Stimulated activated naive CD8-positive, alpha-beta T cell treated with anti-CD3 and anti-CD28 coated beads, Interleukin-15, Interleukin-2, amounts not matched to agents 100 U/mL and 50 U/mL, for 24 hours (primary cell): ENCODE measurements at places on chromosomes 12 and 14.

DNA sequence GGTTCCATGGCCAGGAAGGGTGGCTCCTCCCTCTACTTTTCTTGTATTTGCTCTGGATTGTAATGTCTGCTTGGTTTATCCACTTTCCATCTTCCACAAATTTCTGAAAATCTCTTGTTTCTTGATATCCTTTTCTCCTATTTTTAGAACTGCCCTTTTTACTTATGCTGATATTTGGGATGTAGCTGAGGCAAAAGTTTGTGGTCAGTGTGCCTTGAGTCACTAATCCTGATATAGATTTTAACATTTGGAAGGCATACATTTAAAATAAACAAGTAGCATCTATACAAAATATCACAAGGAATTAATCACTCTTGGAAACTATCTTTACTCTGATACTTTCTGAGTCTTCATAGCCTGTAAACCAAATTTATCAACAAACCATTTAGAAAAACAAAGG lies 11.0 kb downstream of the GRIP1 start:
- no peak for DNase-seq

DNA sequence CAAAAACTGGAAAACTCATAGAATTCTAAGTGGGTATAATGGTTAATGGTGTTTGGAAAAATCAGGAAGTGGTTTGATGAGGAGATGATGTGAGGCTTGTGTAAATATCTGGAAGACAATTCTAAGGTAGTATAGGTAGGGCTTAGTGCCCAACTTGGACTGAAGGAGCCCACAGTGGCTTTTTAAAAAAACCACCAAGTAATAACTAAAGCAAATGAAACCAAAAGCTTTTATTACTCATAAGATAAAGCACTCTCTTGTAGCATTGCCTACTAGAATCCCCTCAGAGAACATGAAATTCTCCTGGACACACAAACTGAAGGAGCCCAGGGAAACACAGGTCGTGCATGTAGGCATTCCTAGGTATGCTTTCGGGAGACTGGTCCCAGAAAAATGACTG lies 324.5 kb downstream of the NELL2 start:
- DNase-seq = no peak

- DNase-seq = no peak
These were observed 4.9 kb downstream of the GALNT6 start for GRCh38 chr12:51386351-51386750.

GRCh38 chr14:79581912-79582576 lies 629.3 kb downstream of the DIO2 start:
- no peak for DNase-seq

DNA sequence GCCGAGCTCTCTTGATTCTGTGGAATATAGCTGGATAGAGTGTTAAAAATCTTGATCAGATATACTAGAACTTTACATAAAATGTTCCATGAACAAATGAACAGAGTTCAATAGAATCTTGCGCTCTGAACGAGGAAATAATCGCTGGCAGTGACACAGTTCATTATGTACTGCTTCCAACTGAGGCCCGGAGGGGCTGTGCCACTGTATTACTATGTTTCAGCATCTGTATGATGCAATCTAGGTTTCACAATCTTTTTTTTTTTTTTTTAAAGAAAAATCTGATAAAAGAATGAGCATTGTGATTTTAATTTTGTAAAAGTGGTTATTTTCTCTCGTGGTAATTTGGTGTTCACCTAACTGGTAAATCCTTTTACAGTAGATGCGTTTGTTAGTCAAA lies 77.2 kb downstream of the FERMT2 start:
- DNase-seq = no peak

DNA sequence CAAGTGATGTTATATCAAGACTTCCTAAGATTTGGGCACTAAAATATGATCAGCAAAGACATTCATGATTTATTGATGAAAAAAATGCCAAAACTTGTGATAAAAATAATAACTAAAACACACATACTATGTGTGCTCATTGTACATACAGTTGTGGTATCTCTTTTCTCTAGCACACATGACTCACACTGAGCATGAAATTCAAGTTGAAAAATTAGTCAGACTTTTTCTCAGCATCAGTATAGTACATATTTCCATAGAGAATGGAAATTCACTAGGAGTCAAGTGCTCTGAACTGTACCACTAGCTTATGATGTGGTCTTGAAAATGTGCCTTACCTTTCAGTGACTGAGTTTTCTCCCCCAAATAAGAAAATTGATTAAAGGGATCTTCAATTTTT lies 471.8 kb upstream of the FLRT2 start:
- no peak for DNase-seq

DNA sequence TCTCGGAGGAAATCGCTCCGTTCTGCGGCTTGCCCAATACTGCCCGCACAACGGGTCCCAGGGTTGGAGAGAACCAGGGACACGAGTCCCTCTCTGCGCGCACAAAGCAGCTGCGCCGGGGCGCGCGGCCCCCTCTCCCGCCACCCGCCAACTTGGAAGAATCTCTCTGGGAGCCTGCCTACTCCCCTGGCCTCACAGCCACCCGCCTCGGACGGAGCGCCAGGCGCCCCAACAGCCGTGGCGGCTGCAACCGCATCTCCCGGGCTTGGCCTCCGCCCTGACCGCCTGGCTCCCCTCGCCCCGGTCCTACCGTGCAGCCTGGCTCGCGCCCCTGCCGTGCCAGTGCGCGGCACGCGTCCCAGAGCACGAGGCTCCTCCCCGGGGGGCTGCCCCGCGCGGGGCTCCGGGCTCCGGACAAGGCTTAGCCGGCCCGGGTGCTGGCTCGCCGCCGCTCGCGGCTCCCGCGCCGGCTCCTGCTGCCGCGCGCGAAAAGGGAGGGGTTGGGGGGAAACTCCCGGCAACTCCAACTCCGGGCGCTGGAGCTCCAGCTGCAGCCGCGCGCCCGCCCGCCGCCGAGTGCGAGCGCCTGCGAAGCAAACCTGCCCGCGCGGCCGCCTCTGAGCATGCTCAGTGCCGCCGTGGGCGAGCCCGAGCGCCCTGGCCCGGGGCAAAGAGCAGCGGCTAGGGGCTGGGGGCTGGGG lies at the start of gene STXBP6:
TSS of gene STXBP6 (minus strand) at position 580 of the 701 bp plus-strand sequence. CDS start 75,329 bp downstream, outside the sequence.
- DNase-seq = peak; percentile 33

- DNase-seq = peak; percentile 15
These were observed 19.4 kb upstream of the A2M start for GRCh38 chr12:9134981-9135628.

DNA sequence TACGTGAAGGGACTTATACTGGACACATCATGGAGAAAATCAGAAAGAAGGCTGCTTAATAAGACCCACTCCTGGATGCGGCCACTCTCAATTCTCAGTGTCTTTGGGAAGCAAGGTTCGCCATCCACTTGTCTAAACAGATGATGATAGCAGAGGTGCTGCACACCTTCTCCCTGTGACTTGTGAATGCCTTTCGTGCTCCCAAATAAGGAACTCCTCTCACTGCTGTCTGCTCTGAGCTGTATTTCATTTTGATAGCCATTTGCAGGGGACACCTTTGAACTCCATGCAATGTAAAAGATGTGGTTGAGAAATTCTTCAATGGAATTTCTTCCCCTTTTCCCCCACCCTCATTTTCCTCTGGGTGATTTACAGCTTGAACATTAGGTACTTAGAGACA lies 11.6 kb downstream of the RMST start:
- DNase-seq = no peak

DNA sequence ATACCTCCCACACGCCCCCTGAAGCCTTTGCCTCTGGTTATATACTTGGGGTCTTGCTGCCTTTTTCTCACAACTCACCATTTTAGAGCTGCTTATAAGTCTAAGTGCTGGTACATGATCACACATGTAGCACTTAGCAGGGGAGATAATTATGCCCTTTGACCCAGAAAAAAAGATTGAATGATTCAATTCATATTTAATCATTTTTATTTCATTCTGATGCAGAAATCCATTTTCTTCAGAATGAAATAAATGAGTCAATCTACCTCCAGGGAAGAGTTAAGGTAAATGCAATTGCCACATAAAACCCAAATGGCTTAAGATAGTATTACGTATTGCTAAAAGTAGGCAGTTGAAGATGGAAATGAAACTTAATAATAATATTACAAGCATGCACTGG lies 414.6 kb upstream of the PRICKLE1 start:
- DNase-seq = no peak

DNA sequence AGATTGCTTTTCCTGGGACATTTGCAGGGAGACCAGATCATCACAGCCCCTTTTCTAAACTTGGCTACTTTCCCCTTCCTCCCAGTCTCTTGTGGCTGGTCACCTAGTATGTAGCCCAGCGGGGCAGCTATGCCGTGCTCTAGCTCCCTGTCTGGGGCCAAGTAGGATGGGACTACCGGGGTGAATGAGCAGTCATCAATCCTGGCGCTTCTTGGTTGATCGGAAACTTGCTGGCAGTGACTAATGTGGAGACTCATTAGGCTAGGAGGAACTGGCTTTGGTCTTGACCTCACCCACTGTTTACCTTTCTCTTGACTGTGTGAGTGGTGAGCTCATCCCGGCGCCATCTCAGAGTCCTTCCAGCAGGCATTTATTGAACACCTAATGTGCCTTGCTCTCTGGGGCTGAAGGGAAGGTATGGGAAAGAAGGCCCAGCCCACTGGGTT lies 15.9 kb downstream of the PLEKHG3 start:
- DNase-seq = no peak

DNA sequence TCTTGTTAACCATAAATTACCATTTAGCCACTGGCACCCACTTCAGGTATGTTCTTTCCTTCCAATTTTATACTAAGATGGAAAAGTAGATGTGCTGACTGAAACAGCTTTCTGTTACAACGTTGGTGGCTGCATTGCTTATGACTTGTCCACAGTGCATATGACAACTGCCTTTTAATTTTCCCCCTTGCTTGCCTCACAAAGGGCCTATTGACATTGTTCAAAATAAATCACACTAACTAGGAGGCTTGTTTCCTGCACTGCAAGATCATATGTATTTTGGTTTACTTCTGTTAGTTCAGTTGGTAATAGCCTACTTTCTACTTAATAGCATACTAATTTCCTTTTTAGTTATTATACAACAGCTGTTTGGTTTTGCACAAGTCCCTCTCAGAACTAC lies 55.4 kb downstream of the SCAF11 start:
- DNase-seq = no peak

DNA sequence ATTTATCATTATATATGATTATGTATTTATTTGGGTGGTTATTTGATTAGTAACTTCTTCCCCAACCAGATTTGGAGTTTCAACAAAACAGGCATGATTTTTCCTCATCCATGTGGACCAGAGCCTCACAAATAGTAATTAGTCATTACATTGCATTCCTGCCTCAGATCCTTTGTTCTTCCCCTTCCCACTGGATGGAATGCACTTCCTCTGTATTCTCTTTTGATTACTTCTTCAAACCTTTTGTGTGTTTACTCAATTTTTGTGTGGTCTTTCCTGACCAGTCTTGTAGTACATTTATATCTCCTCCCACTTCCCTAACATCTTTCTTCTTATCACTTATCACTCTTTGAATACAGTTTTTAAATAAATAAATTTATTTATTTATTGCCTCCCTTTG lies 15.5 kb downstream of the SYT1 start:
- no peak for DNase-seq

DNA sequence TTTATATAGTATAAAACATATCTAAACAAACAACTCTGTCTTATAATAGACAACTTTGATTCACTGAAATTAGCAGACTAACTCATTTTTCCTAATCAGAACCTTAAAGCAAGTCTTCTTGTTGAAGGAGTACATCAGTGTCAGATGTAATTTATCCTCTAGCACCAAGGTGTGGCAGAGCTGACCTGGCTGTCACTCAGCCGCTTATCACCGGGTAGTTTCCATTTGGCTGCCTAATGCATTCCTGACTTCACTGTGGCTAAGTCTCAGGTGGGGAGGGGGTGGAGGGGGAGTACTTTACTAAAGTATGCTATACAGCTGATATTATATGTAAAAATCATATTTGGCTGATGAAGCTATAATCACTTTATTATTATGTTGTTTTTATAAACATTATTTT lies 339.9 kb upstream of the RGS6 start:
- DNase-seq = no peak

DNA sequence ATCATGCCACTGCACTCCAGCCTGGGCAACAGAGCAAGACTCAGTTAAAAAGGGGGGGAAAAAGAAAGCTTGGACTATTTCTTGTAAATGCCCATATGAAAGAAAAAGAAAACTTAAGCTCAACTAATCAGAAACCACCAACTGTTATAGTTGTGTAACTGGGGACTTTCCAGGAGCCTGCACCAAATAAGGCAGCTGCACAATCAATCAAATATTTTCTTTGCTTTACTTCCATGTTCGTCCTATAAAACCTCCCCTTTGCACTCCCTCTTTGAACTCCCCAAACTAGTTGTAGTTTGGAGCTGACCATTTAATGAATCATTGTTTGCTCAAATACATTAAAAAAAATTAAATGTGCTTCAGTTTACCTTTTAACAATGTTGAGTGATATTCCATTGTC lies 54.9 kb downstream of the OTOGL start:
- DNase-seq = no peak

- DNase-seq = no peak
These were observed 14.9 kb upstream of the PLEKHG3 start for GRCh38 chr14:64689289-64689688.

DNA sequence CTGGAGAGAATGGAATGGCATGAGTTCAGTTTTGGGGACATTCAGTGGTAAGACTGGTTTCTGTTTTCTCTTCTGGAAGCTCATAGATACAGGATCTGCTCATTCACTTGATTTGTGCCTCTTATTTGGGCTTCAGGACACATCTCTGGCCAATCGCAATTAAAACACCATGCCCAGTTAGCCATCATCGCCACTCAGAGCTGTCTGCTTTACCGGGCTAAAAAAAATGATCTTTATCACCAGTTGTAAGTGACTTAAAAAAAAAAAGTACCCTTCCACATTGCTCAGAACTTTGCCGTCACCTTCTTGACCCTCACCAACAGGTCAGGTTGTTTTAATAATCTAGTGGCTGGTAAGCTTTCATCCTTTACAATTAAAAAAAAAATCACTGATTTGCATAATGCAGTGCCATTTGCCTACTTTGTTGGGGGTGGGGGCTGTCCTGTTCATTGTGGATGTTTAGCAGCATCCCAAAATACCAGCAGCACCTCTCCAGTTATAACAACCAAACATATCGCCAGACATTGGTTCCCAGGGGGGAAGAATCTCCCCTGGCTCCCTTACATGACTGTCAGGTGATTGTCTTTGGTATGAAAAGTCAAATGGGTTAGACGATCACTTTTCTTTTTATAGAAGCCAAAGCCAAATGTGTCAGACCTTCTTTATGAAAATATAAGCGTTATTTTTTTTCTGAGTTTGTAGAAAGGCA lies 150.1 kb downstream of the PRKCH start:
- peak; percentile 23 for DNase-seq

DNA sequence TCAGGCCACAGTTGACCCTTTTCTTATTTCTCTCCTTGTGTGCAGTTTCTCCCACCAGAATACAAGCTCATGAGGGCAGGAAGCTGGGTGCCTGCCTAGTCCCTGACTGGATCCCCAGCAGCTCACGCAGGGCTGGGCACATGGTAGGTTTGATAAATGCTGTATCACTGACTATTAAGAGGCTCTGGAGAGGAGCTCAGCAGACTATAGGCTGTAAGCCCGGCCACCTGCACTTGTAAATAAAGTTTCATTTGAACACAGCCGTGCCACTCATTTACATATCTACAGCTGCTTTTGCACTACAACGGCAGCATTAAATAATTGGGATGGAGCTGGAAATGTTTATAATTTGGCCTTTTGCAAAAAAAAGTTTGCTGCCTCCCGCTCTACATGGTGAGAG lies 32.0 kb downstream of the CHGA start:
- no peak for DNase-seq
